HuH-7 (cell line): ENCODE measurements at places on chromosomes 1 and 21.

- no peak for DNase-seq
Measured at GRCh38 chr21:45256912-45257672, 30.6 kb downstream of the POFUT2 start.

DNA sequence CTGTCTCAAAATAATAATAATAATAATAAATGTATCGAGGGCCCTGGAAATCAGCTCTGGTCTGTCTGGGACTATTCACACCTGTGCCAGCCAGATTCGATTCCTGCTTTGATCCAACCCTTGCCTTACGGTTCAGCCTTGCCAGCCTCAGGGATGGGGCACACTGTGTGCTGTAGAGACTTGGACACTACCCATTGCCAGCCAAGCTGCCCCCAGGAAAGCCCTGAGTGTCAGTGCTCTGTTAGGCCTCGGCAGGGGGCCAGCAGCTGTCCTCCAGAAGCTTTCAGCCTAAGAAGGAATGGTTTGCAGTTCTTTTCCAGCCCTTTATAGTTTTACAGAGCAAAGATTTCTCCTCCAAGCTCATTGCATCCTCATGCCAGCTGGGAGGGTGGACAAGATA lies 96.2 kb upstream of the RUNX3 start:
- DNase-seq, result no peak

GRCh38 chr1:197675583-197676208 lies 99.6 kb downstream of the DENND1B start:
- DNase-seq, result no peak

GRCh38 chr21:15682186-15682895 lies 47.4 kb upstream of the USP25 start:
- no peak for DNase-seq

GRCh38 chr1:41735631-41736260 lies 183.0 kb downstream of the HIVEP3 start:
- DNase-seq, result no peak

DNA sequence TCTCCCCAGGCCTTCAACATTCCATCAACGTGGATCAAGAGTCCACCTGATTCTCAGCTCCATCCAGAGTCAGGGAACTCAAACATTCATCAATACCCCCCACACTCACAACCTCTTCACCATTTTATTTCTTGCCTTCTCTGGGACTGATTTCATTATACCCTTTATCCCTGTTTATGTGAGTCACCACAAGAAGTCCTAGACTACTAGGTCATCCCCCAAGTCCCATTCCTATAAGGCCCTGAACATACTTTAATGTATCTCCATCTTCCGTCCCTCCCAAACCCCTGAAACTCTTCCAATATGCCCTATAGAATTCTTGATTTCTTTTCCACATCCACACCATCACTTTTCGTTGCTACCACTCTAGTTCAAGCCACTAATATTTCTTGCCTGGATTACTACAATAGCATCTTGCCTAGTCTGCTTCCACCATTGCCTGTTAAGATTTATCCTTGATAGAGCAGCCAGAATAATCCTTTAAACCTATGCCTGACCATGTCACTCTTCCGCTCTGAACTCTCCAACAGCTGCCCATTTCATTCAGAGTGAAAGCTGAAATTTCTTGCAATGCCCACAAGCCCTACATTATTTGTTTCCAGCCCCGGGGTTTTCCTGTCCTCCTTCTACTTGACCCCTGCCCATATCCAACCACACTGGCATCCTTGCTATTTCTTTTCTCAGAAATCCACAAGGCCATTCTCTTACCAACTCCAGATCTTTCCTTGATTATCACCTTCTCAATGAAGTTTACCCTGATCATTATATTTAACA lies 9.4 kb upstream of the SAMD13 start:
- no peak for DNase-seq

DNA sequence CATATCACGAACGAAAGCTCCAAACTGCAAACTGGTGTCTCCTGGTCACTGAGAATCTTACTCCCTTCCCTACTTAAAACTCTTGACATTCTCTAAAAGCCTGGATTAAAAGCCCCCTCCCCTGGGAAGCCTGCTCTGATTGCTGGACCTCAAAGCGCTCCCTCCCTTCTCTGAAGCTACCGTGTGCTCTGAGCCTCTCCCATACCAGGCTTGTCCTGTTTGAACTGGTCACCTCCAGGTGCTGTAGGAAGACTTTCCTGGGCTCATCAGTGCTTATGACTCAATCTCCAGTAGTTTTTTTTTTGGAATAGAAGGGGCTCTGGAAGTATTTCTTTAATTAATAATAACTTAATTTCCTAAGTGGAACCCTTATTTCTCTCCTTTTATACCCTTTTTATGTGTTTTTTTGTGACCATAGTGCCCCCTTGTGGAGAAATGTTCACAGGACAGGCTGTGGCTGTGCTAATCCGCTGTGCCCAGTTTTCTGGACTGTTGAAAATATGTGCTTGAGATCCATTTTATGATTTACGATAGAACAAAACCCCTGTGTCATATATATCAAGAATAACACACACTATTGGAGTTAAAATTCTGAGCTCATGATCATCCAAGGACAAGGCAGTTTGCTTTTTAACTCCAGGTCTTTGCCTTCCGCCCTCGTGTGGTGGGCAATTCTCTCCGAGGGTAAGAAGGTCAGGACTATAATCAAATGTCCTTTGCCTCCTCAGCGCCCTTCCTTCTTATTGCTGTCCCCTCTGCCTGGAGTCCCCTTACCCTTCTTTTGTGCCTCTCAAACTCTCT lies 16.9 kb downstream of the MTARC1 start:
- peak; percentile 42 for DNase-seq

DNA sequence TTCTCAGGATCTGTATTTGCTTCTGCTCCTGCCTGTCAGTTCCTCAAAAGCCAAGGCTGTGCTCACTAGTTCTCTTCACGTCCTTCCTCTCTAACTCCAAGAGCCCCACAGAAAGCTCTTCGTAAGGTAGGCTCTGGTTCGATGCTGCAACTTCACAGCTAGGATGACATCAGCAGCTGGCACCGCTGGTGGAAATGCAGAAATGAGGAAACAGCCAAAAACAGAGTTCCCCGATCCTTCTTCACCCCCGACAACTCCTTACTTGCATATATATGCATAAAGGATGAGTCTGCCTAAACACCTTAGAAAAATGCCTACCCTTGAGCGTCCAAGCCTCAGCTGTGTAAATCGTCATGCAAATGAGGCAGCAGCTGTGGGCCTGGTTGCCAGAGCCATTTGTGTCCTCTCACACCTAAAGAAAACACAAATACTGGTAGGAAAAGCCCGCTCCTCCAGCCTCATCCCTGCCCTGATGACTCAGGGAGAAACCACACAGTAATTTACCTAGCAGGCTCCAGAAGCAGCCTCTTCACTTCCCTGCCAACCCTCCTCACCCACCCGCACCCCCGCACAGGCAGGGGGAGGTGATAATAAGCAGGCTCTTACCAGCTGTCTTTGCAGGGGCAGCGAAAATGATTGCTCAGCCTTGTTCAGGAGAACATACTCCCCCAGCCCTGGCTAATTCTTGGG lies 28.2 kb downstream of the BATF3 start:
- DNase-seq, result no peak

DNA sequence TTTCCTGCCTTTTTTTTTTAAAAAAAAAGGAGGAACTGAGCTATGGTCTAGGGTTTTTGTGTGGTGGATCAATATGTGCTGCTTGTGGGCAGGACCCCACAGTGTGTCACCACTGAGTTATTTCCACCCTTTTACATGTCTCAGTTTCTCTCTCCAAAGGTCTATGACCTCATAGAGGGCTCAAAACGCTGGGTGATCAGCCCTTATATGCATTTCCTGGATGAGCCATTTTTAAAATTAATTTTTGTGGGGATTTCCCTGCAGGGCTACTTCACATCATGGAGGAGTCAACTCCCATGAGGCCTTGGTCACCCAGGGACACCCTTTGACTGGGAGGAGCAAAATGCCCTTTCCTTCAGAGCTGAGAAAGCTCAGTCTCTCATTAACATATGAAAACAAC lies 20.7 kb upstream of the HAO2 start:
- no peak for DNase-seq

DNA sequence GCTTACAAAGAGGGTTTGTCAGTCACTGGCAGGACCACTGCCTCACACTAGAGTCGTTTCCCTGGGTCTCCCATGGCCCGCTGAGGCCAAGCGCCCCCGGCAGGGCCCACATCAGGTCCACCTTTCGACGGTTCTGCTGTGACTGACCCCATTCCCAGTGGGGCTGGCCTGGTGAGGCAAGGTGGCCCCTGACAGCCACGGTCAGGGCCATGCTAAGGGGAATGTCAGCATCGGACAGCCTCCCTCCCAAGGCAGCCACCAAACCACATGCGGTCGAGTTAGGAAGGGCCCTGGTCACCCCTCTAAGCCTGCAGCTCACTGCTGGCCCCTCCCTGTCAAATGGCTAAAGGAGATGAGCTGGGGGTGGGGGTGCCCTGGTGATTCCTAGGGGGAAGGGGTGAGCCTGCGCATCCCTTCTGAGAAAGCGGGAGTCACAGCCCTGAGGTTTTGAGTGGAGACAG lies 2.9 kb upstream of the KIF17 start:
- DNase-seq, result no peak

GRCh38 chr1:8875216-8875861 lies 3.1 kb downstream of the ENO1 start:
- no peak for DNase-seq

- no peak for DNase-seq
Measured at GRCh38 chr1:58406301-58407071, 140.0 kb downstream of the OMA1 start.
